ENCODE measurements at places on chromosomes 2 and 18.

DNA sequence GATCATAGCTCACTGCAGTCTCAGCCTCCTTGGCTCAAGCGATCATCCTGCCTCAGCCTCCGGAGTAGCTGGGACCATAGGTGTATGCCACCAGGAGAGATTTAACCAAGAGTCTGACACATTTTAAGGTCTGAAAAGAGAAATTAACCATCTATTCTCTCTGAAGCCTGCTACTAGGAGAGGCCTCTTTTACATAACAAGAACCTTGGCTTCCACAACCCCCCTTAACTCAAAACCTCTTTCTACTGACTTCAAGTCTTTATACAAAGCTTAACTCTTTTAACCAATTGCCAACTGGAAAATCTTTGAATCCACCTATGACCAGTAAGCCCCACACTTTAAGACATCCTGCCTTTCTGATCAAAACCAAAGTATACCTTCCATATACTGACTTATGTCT lies 279.9 kb upstream of the CELF4 start:
- DNase-seq = no peak

DNA sequence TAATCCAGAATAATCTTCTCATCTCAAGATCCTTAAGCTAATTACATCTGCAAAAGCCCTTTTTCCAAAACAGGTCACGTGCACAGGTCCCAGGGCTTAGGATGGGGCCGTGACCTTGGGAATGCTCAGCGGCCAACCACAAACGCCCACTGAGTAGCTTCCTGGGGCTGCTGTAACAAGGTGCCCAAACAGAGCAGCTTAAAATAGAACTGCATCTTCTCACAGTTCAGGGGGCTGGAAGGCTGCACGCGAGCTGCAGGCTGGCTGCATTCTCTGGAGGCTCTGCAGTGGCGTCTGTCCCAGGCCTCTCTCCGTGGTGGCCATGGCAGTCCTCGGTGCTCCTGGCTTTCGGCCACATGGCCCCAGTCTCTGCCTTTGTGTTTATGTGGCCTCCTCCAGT lies 31.9 kb downstream of the ADI1 start:
- no peak for DNase-seq

DNA sequence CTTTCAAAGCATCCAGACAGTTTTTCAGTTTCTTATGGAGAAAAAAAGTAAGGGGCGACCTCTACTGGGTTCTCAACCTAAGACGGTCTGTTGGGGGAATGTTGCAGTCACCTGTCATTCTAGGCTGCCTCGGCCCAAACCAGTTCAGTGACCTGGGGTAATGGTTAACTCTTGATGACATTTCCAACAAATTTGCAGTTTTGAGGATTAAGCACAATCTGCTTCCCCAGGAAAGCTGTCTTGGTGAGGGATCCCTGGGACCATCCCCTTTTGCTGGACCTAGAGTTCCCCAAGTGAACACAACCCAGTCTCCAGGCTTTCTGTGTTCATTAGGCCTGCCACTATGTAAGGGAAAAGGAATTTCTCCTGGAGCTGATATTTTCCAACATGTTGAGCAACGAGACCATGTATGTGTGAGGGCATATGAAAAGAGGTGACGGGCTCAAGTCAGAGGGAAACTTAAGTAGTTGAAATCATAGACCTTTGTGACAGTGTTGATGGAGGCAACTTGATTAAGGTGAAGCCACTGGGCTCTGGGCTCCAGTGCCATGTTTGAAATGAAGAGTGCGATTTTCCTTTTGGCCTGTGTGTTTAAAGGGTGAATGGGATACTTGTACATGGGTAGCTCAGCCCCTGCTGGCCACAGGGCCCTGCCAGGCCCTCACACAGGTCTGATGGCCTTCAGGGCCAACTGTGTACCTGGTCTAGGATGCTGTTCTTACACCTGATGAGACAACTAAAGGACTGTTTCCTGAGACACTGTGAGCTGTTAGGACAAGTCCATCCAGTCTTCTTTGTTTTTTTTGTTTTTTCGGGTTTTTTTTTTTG lies 27.0 kb downstream of the FOSL2 start:
- no peak for DNase-seq

- DNase-seq = no peak
Measured at GRCh38 chr18:9809697-9810096, 76.1 kb upstream of the TXNDC2 start.

DNA sequence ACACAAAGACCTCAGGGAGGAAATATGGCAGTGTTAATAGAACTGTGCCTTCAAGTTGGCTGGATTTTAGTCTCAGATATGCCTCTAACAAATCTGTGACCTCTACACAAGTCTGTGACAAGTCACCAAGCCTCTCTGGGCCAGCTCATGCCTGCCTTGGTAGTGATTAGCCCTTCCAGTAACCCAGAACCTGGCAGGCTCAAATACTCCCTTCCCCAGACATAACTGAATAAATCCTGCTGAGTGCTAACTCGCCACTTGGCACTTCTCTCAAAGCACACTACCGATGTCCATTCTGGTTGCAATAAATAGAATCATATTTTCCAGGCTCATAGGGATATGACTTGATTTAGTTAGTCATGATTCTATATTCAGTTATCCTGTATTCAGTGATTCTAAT lies 15.3 kb upstream of the THSD7B start:
- DNase-seq = no peak
